ENCODE measurements at places on chromosomes 1 and 21. TPM values are rescaled to one million over a fixed set of nuclear protein-coding genes. Genes with fewer than 3 reads are reported as not detected.

GRCh38 chr1:118217141-118217838, 32.3 kb upstream of the SPAG17 start:
- peak; percentile 13 for DNase-seq

- no peak for DNase-seq
These were observed 69.1 kb downstream of the COLGALT2 start for GRCh38 chr1:183968386-183968785.

- no peak for DNase-seq
These were observed 10.5 kb upstream of the DNAJB4 start for GRCh38 chr1:77994117-77994705.

Gene TAS1R1
- polyA plus RNA-seq = 0.07 TPM

DNA sequence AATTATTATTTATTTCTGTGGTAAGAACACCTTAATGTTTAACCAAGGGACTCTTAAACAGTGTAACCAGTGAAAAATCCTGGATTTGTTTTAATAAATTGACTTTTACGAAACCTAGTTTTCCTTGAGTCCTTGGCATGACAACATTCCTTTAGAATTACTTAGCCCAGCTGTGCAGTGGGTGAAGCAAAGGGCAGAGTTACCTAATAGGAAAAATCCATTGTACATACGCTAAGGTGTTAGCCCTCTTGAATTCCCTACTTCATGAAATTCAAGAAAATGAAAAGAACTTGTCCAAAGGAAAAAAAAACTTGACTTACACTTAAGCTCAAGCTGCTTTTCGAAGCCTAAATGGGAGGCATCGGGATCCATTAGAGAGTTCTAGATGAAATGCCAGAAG, 852.0 kb upstream of the ADAMTS5 start:
- no peak for DNase-seq

DNA sequence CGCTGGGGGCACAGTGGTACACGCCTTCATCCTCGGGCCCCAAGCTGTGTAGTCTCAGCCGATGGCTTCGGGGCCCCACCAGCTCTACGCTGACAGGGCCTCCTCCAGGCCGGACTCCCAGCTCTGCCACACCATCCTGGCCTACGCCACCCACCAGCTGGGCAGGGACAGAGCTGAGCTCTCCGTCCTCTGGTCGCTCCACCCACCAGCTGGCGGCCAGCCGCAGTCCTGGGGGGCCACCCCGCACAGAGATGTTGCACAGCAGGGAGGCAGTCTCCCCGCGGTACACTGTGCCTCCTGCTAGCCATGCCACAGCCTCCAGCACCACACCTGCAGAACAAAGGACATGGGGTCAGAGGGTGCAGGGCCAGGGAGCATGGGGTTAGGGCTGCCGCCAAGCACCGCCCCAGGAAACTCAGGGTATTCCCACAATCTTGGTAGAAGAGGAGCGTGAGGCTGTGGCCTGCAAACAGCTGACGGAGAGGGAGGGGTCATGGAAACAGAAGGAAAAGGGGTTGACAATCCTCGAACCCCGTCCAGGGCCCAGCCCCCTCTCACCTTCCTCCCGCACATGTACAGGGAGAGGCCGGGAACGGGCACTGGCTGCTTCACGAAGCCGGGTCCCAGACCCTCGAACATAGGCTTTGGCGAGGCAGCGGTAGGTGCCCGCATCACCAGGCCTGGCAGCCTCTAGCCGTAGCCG, 5.9 kb downstream of the IGSF8 start:
- no peak for DNase-seq
